ENCODE measurements at places on chromosomes 6 and 20. TPM values are rescaled to one million over a fixed set of nuclear protein-coding genes. Genes with fewer than 3 reads are reported as not detected.

DNA sequence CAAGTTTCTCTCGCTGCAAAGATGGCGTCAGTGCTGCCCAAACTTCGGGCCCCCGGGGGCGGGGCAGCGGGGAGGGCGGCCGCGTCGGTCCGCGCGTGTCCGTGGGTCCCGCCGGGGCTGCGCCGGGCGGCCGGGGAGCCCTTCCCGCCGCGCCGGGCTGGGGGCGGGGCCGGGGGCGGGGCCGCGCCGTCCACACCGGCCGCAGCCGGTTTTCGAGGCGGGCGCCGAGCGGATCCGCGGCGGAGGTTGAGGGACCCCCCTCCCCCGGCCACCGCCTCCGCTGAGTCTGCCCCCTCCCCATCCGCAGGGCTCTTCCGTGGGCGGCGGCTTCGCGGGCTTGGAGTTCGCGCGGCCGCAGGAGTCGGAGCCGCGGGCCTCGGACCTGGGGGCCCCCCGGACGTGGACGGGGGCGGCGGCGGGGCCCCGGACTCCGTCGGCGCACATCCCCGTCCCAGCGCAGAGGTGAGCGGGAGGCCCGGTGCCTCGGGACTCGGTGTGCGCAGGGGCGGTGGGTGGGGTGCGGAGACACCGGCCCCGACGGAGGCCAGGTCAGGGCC, 572 bp downstream of the SLC2A4RG start:
- peak overlapping the region; percentile 75 for H3K4me3 ChIP-seq
- H3K27ac ChIP-seq, result peak overlapping the region; percentile 35
- H3K4me1 ChIP-seq, result peaks cover 11% of the 10 kb centered on the region
- H3K27me3 ChIP-seq, result no peaks in the 10 kb centered on the region

GRCh38 chr6:38136547-38136946, 317.0 kb downstream of the ZFAND3 start:
- no peak for DNase-seq
- H3K27me3 ChIP-seq, result no peaks in the 10 kb centered on the region
- H3K4me3 ChIP-seq, result no peak overlapping the region
- peaks cover 2% of the 10 kb centered on the region for H3K4me1 ChIP-seq
- H3K36me3 ChIP-seq, result no peaks in the 10 kb centered on the region

- DNase-seq, result no peak
- H3K27ac ChIP-seq, result no peak overlapping the region
- no peaks in the 10 kb centered on the region for H3K36me3 ChIP-seq
- H3K4me1 ChIP-seq, result no peaks in the 10 kb centered on the region
- H3K4me3 ChIP-seq, result no peak overlapping the region
- H3K27me3 ChIP-seq, result no peaks in the 10 kb centered on the region
These were observed 27.0 kb upstream of the ETV7 start for GRCh38 chr6:36414481-36414880.

DNA sequence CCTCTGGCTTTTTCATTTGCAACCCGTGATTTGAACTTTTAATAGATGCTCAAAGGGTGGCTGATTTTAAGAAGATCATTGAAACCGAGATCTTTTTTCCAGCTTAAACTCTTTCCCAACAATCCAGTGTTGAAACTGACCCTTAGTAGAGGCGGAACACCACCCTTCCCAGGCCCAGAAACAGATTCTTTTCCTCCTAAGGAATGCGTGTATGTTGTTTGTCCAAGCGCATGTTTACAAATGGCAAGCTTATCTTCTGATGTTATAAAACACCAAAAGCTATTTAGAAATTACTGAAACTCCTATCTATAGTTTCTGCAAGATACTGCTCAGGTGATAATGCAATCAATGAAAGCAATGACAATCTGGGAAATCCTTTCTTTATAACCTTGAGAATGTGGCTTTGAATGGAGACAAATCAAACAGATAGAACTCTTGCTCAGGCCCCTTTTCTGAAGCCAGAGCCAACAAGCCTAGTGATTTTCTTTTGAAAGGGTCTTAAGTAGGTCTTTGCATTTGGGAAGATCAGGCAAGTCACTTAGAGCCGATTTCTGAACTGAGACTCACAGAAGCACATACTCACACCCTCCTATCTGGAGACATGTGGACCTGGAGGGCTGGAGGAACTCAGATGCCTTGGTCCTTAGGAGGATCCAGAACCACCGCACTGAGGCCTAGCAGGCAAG, 9.1 kb downstream of the BANF2 start:
- H3K27ac ChIP-seq, result no peak overlapping the region
- H3K4me1 ChIP-seq, result peaks cover 7% of the 10 kb centered on the region

GRCh38 chr6:111909238-111909637, 36.0 kb upstream of the FYN start:
- no peaks in the 10 kb centered on the region for H3K36me3 ChIP-seq
- no peaks in the 10 kb centered on the region for H3K4me1 ChIP-seq
- H3K4me3 ChIP-seq, result no peak overlapping the region
- no peak overlapping the region for H3K27ac ChIP-seq
- no peak for DNase-seq

- DNase-seq, result no peak
- no peak overlapping the region for H3K27ac ChIP-seq
- peaks cover 2% of the 10 kb centered on the region for H3K4me1 ChIP-seq
- no peak overlapping the region for H3K4me3 ChIP-seq
These were observed 229.1 kb downstream of the CBLN4 start for GRCh38 chr20:55776176-55776575.

DNA sequence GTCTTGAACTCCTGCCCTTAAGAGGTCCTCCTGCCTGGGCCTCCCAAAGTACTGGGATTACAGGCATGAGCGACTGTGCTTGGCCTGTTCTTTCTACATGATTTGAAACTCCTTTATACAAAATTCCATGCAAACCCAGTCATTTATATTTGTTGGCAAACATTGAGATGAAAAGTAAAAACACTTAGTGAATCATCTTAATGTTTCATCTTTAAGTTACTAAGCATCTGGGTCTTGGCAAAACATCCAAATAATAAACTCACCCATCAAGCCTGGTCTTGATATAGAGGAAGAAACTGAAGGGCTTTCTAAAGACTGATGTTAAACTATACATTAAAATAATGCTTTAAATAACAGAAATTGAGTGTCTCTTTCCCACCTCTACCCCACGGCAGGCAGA, 95.1 kb downstream of the FUT9 start:
- no peak overlapping the region for H3K4me3 ChIP-seq
- DNase-seq, result no peak
- H3K27me3 ChIP-seq, result no peaks in the 10 kb centered on the region
- no peaks in the 10 kb centered on the region for H3K36me3 ChIP-seq
- no peaks in the 10 kb centered on the region for H3K4me1 ChIP-seq
- H3K27ac ChIP-seq, result no peak overlapping the region

DNA sequence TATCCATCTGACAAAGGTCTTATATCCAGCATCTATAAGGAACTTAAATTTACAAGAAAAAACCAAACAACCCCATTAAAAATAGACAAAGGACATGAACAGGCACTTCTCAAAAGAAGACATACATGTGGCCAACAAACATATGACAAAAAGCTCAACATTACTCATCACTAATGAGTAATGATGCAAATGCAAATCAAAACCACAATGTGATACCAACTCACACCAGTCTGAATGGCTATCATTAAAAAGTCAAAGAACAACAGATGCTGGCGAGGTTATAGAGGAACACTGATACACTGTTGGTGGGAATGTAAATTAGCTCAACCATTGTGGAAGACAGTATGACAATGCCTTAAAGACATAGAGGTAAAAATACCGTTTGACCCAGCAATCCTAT, 13.9 kb downstream of the MACROD2 start:
- H3K36me3 ChIP-seq, result no peaks in the 10 kb centered on the region
- no peaks in the 10 kb centered on the region for H3K27me3 ChIP-seq
- H3K4me3 ChIP-seq, result no peak overlapping the region
- no peak overlapping the region for H3K27ac ChIP-seq
- H3K4me1 ChIP-seq, result no peaks in the 10 kb centered on the region
- DNase-seq, result no peak

GRCh38 chr6:5677219-5678000, 329.3 kb downstream of the NRN1 start:
- no peaks in the 10 kb centered on the region for H3K4me1 ChIP-seq
- H3K4me3 ChIP-seq, result no peak overlapping the region
- H3K27ac ChIP-seq, result no peak overlapping the region

Gene TBXT
- not detected for polyA plus RNA-seq

DNA sequence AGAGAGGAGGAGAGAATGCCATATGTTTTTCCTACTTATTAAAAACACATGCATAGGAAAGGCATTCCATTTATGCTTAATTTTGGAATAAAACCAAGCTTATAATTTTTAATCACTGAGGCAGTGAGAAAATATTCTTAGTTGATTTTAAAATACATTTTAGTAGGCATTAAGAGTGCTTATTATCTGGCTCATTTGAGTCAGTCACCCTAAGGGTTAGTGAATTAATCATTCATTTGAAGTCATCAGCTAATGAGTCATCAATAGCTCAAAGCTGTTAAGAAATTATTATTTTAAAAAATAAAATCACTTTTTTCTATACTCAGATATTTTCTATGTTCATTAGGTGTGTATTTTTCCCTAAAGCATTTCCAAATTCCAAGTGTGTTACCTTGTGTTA, 81.6 kb downstream of the TMEM200A start:
- no peak overlapping the region for H3K27ac ChIP-seq
- H3K36me3 ChIP-seq, result no peaks in the 10 kb centered on the region
- H3K4me1 ChIP-seq, result no peaks in the 10 kb centered on the region
- H3K27me3 ChIP-seq, result no peaks in the 10 kb centered on the region

DNA sequence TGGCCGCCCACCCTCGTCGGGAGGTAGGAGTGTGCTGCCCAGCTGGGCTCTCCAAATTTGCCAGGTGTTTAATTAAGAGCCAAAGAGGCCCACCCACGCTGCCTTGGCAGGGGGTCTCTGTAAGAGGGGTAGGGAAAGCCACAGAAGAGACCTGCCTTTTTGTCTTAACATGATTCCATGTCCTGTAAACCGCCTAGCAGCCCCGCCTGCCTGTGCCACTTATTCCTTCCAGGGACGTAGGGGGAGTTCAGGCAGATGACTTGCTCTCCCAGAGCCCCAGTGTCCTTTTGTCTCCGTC, 2.1 kb downstream of the FAM210B start:
- H3K27ac ChIP-seq, result no peak overlapping the region
- H3K36me3 ChIP-seq, result no peaks in the 10 kb centered on the region
- no peak overlapping the region for H3K4me3 ChIP-seq
- peaks cover 23% of the 10 kb centered on the region for H3K4me1 ChIP-seq
- DNase-seq, result peak; percentile 28
- no peaks in the 10 kb centered on the region for H3K27me3 ChIP-seq

- H3K27me3 ChIP-seq, result no peaks in the 10 kb centered on the region
- H3K36me3 ChIP-seq, result no peaks in the 10 kb centered on the region
- H3K27ac ChIP-seq, result no peak overlapping the region
- H3K4me1 ChIP-seq, result no peaks in the 10 kb centered on the region
- H3K4me3 ChIP-seq, result no peak overlapping the region
These were observed 353.5 kb downstream of the SMOC2 start for GRCh38 chr6:168794491-168794890.

- H3K4me3 ChIP-seq, result no peak overlapping the region
- H3K4me1 ChIP-seq, result no peaks in the 10 kb centered on the region
- H3K27me3 ChIP-seq, result no peaks in the 10 kb centered on the region
- no peak overlapping the region for H3K27ac ChIP-seq
These were observed 21.1 kb downstream of the COL20A1 start for GRCh38 chr20:63314015-63314471.

Gene OLIG3
- not detected for polyA plus RNA-seq

DNA sequence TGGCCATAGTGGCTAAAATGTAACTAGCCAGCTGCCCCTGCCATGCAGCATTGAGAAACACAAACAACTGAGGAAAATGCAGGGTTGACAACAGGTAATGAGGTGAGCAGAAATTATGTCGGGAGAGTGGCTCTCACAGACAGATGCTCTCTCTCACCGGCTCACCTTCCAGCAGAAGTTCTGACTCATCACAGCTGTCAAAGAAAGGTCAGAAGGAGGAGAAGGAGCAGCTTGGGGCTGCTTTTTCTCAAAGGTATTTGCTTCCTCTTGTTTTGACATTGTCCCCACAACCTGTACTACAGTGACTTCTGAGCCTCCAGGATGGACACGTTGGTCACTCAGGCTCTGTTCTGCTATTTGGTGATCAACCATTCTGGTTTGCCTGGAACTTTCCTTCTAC, 190.5 kb upstream of the HEY2 start:
- no peak overlapping the region for H3K4me3 ChIP-seq
- no peaks in the 10 kb centered on the region for H3K36me3 ChIP-seq
- no peaks in the 10 kb centered on the region for H3K27me3 ChIP-seq

DNA sequence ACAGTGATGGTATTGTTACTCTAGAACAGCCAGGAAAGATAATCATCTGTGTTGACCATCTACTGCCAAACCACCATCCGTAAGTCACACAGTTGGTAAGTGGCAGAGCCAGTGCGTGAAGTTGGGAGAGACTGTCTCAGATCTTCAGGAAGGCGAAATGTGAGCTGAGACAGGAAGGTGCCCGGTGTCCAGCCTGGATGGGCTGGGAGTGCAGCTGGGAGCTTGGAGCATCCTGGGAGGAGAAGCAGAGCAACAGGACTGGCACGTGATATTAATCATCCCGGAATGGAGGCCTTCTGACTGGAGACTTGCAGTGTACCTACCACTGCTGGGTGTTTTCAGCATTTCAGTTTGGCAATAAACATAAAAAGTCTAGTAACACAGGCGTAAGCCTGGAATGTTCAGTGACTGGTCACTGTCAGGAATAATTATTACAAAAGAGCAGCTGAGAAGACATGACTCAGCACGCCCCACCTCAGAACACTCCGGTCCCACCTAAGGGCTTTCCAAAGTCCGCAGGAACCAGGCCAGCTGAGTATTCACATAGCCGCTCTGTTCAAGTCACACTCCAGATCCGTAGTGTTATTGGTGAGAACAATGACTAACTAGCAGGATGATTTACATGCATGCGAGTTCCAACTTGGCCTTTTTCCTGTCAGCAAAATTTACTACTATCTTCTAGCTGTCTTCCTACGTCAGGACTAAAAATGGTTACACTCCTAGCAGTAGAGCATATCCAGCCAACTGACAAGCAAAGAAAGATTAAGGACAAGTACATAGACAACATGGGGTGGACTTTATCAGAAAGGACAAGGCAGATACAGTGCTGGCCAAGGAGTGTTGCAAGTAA, 45.1 kb upstream of the PNRC1 start:
- H3K27ac ChIP-seq, result peak overlapping the region; percentile 85
- no peaks in the 10 kb centered on the region for H3K27me3 ChIP-seq
- no peak overlapping the region for H3K4me3 ChIP-seq
- H3K36me3 ChIP-seq, result no peaks in the 10 kb centered on the region
- DNase-seq, result peak; percentile 89

GRCh38 chr6:149118737-149119653, 198.5 kb upstream of the TAB2 start:
- H3K4me1 ChIP-seq, result no peaks in the 10 kb centered on the region
- no peak overlapping the region for H3K27ac ChIP-seq
- H3K36me3 ChIP-seq, result no peaks in the 10 kb centered on the region
- H3K27me3 ChIP-seq, result no peaks in the 10 kb centered on the region
- no peak for DNase-seq
- no peak overlapping the region for H3K4me3 ChIP-seq
